ENCODE measurements at places on chromosomes 16 and 17.

DNA sequence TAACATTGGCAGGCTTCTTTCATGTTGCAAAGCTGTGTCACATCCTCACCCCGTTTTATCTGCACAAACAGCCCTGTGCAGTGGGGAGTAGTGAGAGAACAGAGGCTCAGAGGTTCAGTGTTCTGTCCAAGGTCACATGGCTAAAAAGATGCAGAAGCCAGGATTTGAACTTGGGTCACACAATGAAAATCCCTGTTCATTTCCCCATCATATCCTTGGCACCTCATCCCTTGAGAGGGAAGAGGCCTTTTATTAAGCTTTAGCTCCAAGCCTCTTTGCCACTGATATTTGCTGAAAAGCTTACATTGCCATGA is 106.6 kb downstream of the AMFR start:
- no peak for DNase-seq

DNA sequence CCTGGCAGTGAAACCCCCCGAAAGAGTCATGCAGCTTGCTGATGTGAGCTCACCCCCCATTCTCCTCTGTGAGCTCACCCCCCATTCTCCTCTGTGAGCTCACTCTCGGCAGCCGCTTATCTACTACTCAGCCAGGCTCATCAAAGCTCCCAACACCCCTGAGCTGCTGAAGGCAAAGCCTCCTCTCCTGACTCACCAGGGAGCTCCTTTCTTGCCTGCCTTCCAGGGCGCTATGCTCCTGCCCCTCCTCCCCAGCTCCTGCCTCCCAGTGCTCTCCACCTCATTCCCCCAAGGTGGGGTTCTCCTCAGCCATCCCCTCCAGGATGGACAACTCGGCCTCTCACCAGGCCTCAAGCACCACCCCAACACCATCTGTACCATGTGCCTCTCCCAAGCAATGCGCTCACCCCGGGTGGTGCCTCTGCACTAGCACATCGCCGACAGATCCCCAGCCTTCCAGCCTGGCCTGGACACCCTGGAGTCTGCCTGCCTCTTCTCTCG is 27.7 kb upstream of the FAAP100 start:
- peak; percentile 39 for DNase-seq

- DNase-seq = no peak
These were observed 41.9 kb downstream of the KCNJ16 start for GRCh38 chr17:70116919-70117318.

- no peak for DNase-seq
These were observed 4.9 kb upstream of the HDAC5 start for GRCh38 chr17:44128383-44128782.

DNA sequence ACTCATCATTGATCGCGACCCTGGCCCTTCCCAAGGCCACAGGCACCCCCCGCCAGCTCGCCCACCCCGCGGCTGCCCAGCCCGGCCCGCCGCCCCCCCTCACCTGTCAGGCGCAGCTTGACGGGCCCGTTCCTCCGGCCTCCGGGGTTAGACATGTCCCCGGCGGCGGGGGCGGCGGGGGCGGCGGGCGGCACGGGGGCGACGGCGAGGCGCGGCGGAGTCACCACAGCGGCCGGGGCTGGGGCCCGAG is 456 bp downstream of the SMURF2 start:
- no peak for DNase-seq

DNA sequence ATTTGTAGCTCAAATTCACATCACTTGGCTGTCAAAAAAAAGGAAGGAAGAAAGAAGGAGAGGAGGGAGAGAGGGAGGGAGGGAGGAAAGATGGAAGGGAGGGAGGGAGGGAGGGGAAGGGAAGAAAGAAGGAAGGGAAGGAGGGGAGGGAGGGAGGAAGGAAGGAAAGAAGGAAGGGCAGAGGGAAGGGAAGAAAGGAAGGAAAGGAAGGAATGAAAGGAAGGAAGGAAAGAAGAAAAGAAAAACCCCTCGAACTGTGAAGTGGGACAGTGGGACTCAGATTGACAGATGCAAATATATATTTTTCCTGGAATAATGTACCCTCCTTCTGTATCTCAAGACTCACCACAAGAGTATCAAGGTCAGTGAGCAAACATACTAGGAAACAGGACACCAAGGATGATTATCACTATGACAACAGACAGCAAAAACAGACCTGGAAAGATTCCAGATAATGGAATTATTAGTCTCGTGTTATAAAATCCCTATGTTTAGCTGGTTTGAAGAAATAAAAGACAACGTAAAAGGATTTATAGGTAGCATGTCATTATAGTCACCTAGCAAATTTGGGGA is 24.2 kb upstream of the ABCA3 start:
- DNase-seq = no peak

DNA sequence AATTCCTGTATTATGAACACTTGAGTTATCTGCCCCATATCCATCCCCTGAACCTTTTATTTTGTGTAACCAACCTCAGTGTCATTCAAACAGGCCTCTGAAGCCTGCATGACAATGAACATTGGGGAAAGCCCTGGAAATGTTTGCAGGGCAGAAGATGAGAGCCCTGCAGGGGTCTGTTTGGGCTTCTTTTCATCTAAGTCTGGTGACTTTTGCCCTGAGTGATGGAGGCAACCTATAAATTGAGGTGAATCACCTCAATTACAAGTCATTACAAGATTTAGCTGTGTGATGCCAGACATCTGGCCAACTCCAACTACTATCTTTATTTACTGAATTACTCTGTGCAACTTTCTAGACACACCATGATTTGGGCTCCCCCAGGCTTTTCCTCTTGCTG is 189.2 kb downstream of the MAF start:
- DNase-seq = no peak

DNA sequence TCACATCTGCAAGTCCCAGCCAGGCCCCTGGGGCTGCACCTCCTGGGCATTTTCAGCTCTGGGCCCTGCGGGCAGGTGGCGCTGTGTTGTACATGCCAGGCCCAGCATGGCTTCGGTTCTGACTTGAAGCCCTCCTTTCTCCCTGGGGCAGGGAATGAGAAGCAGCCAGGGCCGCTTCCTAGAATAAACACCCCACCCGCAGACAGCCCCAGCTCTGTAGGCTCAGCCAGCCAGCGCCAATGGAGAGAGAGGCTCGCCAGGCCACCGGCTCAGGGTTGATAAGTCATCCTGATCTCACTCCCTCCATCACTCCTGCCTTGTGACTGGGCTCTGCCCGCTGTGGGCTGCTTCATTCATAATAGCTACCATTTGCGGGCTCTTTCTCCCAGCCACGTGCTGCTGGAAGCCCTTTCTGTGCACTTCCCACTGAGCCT is 6.0 kb upstream of the GLIS2 start:
- DNase-seq = peak; percentile 93

DNA sequence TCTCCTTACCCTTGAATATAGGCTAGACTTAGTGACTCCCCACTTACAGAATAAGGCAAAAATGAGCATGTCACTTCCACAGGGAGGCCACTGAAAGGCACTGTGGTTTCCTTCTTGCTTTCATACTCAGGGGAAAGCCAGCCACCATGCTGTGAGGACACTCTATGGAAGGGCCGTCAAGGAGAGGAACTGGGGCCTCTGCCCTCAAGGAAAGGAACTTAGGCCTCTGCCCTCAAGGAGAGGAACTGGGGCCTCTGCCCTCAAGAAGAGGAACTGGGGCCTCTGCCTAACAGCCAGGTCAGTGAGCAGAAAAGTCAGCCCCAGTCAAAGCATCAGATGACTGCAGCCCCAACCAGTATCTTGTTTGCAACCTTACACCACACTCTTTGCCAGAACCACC is 30.1 kb downstream of the VPS35 start:
- no peak for DNase-seq

DNA sequence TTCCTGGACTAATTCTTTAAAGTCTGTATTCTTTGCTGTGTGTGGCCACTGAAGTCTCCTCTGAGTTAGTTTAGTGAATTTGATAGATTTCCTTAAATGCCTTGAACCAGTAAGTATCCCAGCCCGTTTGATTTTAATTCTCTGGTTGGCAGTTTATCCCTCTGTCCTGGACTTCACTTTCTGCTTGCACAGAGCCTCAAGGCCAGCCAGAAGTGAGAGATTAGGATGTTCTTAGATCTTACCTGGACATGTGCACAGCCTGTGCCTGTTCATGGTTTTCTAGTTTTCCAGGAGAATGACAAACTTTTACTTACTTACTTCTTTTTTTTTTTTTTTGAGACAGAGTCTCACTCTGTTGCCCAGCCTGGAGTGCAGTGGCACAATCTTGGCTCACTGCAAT is 10.8 kb upstream of the SLC38A7 start:
- DNase-seq = no peak

- DNase-seq = peak; percentile 88
These were observed 1.2 kb upstream of the CBLN1 start for GRCh38 chr16:49282690-49283375.

- no peak for DNase-seq
These were observed 218.5 kb upstream of the GSE1 start for GRCh38 chr16:85394456-85395206.

DNA sequence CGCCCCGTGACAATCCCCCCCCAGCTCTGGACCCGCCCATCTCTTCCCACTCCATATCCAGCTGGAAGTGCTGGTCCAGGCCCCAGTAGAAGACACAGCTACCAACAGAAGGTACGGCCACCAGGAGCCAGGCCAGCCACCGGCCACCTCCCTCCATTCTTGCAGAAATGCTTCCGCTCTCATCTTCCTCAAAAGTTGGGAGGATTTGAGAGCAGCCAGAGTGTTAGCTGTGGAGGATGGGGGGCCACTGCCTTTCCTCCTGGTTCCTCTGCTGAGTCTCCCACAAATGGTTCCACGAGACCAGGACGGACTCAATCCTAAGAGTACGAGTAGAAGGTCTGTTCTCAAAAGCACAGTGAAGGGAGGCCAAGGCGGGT is 78.3 kb downstream of the GAS7 start:
- DNase-seq = no peak

GRCh38 chr16:57107321-57107922 is 15.0 kb downstream of the CPNE2 start:
- no peak for DNase-seq

DNA sequence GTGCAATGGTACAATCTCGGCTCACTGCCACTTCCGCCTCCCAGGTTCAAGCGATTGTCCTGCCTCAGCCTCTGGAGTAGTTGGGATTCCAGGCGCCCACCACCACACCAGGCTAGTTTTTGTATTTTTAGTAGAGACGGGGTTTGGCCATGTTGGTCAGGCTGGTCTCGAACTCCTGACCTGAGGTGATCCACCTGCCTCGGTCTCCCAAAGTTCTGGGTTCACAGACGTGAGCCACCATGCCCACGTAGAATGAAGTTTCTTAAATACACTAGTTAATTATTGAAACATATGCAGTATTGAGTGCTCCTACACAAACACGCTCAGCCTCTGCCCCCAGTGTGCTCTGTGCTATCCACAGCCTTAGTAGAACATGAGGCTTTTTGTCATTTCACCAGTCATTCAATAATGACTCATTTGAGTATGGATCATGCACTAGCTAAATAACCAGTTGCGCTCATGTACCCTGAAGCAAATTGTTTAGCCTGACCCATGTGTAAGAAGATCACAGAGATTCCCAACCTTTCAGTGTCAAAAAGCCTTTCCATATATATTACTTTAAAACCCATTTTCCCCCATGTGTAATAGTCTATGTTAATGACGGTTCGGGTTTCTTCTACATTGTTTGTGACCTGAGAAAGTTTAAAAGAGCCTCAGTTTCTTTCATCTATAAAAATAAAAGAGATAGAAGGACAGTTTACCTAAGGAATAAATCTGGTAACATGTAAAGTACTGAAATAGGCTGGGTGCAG is 49.7 kb downstream of the TUBD1 start:
- no peak for DNase-seq

GRCh38 chr16:49661465-49662187 is 194.3 kb downstream of the ZNF423 start:
- peak; percentile 34 for DNase-seq

GRCh38 chr16:88855176-88855575 is 1.6 kb downstream of the GALNS start:
- DNase-seq = no peak

- no peak for DNase-seq
These were observed 191.0 kb upstream of the RPL38 start for GRCh38 chr17:74012465-74012864.

DNA sequence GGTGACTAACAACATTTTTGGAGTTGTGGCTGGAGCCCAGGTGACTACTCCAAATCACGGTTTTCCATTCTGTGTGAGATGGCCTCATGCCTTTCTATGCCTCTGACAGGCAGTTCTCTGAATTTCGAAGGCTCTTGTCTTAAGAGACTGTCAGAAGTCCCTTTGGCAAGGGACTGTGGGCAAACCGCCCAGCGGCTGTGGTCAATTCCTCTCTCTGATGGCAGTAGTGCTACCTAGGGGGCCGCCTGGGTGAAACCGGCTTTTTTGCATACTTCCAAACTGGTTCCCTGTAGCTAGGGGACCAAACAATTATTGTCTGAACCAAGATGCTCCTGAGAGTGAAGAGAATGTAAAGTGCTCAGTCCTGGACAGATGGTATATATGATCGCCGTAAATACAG is 86.3 kb downstream of the SDR42E1 start:
- no peak for DNase-seq

- no peak for DNase-seq
These were observed 224.0 kb downstream of the IRX3 start for GRCh38 chr16:54062361-54063278.

GRCh38 chr17:46128453-46128852 is 64.8 kb downstream of the KANSL1 start:
- DNase-seq = no peak

GRCh38 chr17:19336938-19337711 is 25.4 kb downstream of the B9D1 start:
- DNase-seq = peak; percentile 76

GRCh38 chr16:2846511-2847310 is 11.3 kb downstream of the PRSS22 start:
- no peak for DNase-seq

- DNase-seq = no peak
These were observed 91.1 kb downstream of the C17orf67 start for GRCh38 chr17:56742601-56743000.

GRCh38 chr17:51765282-51766135 is 393.0 kb downstream of the CA10 start:
- DNase-seq = no peak

DNA sequence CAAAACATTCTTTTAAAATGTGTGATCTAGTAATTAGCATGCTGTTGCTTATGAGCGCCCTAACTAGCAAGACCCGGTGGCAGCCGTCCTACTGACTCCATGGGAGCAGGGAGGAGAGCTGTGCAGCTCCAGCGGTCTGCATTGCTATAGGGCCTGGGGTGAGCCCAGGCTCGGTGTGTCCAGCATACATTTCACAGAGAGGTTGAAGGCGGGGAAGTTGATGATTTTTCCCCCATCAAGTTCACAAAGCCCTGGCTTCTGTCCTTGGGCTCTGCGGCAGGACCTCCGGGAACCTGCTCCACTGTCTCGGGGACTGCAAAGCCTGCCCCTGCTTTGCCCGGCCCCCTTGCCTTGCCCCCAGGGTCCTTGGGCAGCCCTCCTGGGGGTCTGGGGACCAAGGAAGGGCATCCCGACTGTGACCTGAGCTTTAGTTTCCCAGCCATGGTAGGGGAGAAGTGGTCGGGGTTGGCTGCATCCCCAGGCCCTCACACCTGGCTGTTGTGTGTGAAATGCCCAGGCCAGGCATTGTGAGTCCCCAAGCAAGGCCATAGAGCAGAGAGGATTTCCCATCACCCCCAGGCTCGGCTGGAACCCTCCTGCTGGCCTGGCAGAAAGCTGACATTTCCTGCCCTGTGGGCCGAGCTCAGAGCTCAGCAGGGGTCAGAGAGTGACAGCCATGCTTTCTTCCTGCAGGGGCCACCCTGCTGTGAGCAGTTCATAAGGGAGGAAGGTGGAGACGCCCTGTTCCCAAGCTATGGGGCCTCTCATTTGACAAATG is 24.8 kb downstream of the KCNJ12 start:
- DNase-seq = no peak

- peak; percentile 59 for DNase-seq
These were observed 10.6 kb downstream of the CNGB1 start for GRCh38 chr16:57960310-57960709.

All from H7 (cell line).